ENCODE measurements at places on chromosomes 1 and 21.

GRCh38 chr1:24248859-24249258 is 61.8 kb upstream of the IFNLR1 start:
- no peak for DNase-seq

- no peak for DNase-seq
Observed at GRCh38 chr1:152426731-152427130, 12.7 kb upstream of the CRNN start.

DNA sequence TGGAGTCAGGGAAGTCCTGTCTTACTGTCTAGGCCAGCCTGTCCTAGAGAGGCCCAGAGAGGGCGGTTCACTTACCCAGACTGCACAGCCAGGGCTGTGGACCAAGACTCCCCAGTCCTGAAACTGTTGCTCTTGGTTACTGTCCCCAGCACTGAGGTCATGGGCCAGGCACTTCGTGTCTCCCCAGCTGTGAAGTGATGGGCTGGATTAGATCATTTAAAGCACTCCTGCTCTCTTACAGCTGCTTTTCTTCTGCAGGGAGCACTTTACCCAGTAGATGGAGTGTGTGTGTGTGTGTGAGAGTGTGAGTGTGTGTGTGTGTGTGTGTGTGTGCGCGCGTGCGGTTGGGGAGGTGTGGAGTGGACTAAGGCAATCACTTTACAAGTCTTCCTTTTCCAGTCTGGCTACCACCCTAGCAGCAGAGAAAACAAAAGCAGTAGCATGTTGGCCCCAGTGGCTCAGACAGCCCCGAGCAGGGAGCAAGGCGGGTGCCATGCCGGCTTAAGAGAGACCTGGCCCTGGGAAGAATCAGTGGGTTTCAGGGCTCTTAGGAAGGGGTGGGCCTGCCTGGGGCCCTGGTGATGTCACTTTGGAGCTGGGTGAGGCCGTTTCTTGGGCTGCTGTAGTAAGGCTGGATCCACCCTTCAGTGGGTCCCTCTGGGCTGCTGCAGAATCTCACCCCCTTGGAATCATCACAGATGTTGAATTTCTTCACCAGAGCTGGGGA is 2.4 kb downstream of the SPSB1 start:
- DNase-seq: peak; percentile 38

GRCh38 chr1:25889470-25889869 is 14.0 kb upstream of the PAQR7 start:
- no peak for DNase-seq

GRCh38 chr1:33191731-33192275 is 10.0 kb upstream of the TRIM62 start:
- DNase-seq: no peak

DNA sequence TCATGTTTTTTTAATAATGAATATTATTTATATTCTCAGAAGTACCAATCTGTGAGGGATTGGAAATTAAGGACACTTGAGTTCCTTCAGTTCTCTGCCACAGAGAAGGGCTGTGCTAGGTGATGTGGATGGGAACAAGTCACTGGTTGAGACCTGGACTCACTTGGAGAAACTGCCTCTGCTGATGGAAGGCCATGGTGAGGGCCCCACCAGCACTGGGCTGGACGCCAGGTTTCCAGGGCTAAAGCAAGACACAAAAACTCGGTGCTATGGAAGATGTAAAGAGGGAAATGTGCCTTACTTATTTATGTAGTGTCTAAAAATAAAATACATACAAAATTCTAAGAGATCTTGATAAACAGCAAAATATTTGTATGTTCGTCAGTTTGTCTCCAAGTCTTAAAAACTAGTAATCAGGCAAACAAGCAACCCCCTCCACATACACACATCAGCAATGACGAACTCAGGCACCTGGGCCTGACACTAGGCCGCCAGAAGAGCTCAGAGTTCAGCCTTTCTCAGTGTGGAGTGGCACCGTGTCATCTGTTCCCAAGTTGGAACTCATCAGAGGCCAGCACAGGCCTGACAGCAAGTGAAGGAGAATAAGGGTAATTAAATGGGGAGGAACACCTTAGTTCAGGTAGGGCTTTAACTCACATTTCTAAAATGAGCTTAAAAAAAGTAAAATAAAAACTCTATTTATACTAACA is 19.6 kb downstream of the SIPA1L2 start:
- DNase-seq: no peak

- DNase-seq: no peak
Observed at GRCh38 chr1:24505816-24506215, 3.2 kb downstream of the RCAN3 start.

GRCh38 chr1:246005067-246005466 is 502.0 kb downstream of the SMYD3 start:
- DNase-seq: no peak

DNA sequence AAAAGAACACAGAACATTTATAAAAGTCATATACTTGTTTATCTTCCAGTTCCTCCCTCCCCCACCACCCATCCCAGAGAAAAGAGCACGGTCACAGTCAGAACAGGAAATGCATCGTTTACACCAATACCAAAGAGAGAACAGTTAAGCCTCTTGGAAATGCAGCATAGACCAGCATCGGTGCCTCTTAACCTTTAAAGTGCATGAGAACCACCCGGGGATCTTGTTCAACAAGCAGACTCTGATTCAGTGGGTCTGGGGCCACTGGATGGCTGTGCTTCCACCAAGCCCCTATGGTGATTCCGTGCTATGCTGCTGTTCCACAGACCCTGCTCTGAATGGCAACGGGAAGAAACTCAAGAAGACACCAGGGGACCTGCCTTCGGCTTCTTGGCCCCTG is 19.2 kb downstream of the FAM89A start:
- DNase-seq: no peak

- DNase-seq: no peak
Observed at GRCh38 chr1:239418681-239419080, 32.3 kb downstream of the CHRM3 start.

GRCh38 chr21:25036775-25037174 is 570.5 kb downstream of the MRPL39 start:
- no peak for DNase-seq

DNA sequence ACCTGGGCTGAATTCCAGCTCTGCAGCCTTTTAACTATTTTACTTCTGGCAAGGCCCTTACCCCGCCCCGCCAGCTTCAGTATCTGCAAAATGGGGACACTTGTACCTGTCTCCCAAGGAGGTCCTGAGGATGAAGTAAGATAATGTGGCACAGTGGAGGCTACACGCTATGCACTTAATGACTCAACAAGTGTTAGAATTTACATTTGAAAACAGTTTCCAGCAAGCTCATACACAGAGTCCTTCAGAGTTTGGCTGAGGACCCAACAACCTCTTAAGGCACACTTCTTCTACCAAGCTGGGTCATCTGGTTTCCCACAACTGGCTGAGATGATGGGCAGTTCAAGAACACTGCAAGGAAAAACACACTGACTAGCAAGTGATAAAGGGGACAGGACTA is 30.2 kb upstream of the SLC22A15 start:
- DNase-seq: no peak

- no peak for DNase-seq
Observed at GRCh38 chr1:167957710-167958109, 20.8 kb upstream of the MPC2 start.

DNA sequence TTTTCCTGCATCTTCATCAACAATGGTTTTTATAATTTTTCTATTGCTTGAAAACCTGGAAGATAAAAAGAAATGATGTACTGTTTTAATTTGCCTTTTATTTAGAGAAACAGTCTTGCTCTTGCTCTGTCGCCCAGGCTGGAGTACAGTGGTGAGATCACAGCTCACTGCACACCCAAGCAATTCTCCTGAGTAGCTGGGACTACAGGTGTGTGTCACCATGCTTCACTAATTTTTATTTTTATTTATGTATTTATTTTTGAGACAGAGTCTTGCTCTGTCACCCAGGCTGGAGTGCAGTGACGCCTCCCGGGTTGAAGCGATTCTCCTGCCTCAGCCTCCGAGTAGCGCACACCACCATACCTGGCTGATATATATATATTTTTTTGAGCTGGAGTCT is 43.0 kb upstream of the RPL11 start:
- no peak for DNase-seq

- DNase-seq: no peak
Observed at GRCh38 chr1:209162651-209163050, 420.9 kb upstream of the CAMK1G start.

GRCh38 chr1:12097321-12097720 is 34.2 kb downstream of the TNFRSF8 start:
- no peak for DNase-seq

DNA sequence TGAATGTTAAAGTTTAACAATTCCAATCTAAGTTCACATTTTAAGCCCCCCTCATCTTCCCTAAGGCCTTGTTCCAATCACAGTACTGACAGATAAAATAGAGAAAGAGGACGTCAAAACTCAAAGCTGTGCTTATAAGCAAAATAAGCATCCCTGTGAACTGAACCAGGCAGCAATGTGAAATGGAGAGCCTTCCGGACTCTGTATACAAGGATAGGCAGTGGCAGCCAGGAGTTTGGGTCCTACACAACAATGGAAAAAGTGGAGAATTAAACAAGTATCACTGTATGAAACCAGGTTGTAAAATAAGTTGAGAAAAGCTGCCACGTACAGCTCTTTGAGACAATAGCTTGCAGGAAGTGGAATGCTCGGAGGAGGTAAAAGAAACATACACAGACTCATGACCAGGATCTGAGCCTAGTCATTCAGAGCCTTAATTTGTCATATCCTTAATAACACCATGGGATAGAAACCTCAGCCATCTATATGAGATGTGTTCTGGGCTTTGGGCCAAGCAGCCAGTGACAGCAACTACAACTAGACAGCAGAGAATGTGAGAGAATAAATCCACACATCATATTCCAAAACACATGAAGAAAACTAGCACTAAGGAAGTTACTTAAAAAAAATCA is 55.2 kb upstream of the PALMD start:
- DNase-seq: no peak

GRCh38 chr1:171654942-171655745 is 2.7 kb upstream of the MYOC start:
- peak; percentile 87 for DNase-seq

DNA sequence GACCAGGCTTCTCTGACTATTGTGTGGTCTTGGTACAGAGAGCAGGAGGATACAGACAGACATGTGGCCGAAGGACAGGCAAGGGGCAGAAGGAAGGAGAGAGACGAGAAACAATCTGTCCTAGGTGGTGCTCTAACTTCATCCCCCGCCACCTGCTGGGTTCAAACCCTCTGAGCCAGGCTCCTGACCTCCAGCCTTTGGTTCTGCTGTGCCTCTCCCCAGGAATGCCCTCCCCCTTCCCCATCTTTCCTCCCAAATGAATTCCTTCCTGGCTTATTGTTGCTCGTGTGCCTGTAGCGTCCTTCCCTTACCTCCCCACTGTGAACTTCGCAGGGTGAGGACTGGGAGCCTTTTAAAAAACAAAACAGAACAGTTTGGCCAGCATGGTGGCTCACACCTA is 5.4 kb downstream of the TCEA3 start:
- peak; percentile 80 for DNase-seq

- DNase-seq: peak; percentile 94
Observed at GRCh38 chr1:53393325-53393792, 65.5 kb upstream of the LRP8 start.

- DNase-seq: no peak
Observed at GRCh38 chr1:185491604-185492003, 174.6 kb upstream of the IVNS1ABP start.

- no peak for DNase-seq
Observed at GRCh38 chr1:4113897-4114296, 213.8 kb upstream of the C1orf174 start.

GRCh38 chr1:183859831-183860230 is 54.9 kb downstream of the RGL1 start:
- DNase-seq: no peak

- peak; percentile 85 for DNase-seq
Observed at GRCh38 chr1:65065524-65066418, 82.2 kb upstream of the AK4 start.

- DNase-seq: peak; percentile 51
Observed at GRCh38 chr1:45230537-45230936, 24.1 kb upstream of the ZSWIM5 start.

All from H7 (cell line).